ENCODE measurements at places on chromosomes 6 and 20.

GRCh38 chr20:4949833-4950178 lies 51.5 kb downstream of the SLC23A2 start:
- peak; percentile 40 for DNase-seq

DNA sequence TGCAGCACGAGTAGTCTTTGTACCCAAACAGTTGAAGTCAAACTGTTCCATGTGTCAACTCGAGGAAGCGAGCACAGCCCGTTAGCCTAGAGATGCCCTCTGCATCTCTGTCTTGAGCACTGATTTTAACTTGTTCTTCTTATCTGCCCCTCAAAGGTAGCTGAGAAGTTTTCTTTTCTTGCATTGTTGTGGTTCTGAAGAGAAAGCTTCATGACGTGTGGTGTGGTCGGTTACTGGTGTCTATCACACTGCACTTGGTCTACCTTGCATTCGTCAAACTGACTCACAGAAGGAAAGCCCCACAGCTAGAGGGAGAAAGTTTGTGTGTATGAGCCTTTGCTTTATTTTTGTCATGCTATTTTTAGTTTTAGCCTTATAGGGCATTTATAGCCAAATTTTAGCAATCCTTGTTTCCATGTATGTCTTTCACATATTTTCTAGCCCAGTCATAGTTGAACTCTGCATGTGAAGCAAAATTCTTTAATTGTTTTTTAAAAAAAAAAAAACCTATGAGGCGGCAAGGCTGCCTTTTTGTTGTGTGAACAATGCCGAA lies 115.1 kb downstream of the JAG1 start:
- peak; percentile 98 for DNase-seq

DNA sequence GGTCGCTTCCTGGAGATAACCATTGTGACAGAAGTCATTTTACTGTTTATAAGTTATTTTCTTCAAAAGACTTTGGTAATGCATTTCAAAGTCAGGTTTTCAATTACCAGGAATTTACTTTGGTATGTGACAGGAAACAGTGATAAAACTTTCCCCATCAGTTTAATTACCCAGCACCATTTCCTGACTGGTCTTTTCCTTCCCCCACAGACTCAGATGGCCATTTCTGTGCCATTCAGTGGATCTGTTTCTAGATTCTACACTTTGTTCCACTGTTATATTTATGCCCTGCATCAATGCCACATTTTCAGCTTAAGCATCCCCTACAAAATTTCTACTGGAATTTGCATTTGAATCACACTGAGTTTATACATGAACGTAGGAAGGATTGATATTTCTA lies 16.3 kb downstream of the RRBP1 start:
- no peak for DNase-seq

DNA sequence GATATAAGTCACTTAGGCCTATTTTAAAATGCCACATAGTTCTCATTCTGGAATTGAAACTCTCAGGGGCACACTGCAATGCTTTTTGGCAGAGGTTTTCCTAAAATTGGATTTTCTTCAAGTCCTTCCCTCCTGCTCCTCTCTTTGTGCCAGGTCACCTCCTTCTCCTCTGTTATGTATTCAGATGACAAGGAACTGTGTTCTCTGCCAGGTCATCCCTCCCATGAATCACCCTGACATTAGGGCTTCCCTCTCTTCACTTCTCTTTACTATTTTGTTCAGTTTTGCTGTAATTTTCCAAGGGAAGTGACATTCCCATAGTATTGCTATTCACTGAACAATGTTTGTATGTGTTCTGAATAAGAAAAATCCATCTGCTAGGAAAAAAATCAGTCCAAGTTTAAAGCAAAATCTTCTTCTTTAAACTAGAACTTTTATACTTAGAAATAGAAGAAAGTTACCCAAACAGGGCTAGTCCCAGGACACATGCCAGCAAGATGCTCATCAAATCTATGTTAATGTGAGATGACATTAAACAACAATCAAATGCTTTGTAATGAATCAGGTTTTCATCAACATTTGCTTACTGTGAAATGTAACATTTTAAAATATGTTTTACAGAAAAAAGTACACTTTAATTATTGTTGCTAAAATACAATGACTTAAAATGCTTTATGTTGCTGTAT lies 461.1 kb downstream of the MMUT start:
- peak; percentile 4 for DNase-seq

GRCh38 chr6:137133122-137133521 lies 40.3 kb downstream of the IL22RA2 start:
- no peak for DNase-seq

GRCh38 chr6:16243055-16243454 lies 4.7 kb downstream of the GMPR start:
- peak; percentile 33 for DNase-seq

GRCh38 chr6:137832110-137832509 lies 34.9 kb upstream of the TNFAIP3 start:
- DNase-seq = peak; percentile 94

- peak; percentile 71 for DNase-seq
Measured at GRCh38 chr6:43376551-43376981, 7.1 kb upstream of the ZNF318 start.

DNA sequence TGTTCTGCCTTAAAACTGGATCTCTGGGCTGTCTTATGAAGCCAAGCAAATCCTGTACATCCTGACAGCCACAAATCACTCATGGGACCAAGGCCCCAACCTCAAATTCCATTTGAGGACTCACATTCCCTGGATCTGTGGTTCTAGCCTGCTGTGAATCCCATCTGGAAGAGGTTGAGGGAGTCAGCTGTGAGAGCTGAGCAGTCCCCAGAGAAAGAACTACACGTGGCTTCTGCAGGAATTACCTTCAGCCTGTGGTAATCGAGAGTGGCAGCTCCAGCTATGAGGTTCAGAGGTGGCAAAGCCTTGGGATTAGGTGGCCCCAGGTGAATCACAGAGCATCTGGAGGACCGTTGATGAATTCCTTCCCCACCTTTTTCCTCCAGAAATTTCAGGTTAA lies 245.2 kb downstream of the SLC24A3 start:
- DNase-seq = no peak

GRCh38 chr20:62737271-62737811 lies 28.7 kb downstream of the NTSR1 start:
- DNase-seq = peak; percentile 13

- DNase-seq = no peak
Measured at GRCh38 chr20:7855545-7855944, 84.7 kb downstream of the HAO1 start.

DNA sequence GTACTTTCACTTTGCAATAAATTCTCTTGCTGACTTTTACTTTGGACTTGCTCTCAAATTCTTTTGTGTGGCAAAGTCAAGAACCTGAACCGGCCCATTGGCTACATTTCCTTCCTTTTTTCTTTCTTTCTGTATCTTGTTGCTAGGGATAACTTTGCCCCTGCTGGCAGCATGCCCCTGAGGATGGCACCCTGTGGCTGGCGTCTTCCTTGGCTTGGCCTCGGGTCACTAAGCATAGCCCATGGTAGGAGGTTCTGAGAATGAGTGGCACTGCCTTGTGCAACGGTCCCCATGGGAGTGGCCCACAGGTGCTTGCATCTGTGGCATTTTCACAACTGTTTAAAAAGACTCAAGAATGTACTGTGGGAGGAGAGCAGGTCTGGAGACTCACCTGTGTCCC lies 14.0 kb upstream of the HLA-F start:
- no peak for DNase-seq

GRCh38 chr6:136990242-136990578 lies 54.6 kb downstream of the IL20RA start:
- no peak for DNase-seq

DNA sequence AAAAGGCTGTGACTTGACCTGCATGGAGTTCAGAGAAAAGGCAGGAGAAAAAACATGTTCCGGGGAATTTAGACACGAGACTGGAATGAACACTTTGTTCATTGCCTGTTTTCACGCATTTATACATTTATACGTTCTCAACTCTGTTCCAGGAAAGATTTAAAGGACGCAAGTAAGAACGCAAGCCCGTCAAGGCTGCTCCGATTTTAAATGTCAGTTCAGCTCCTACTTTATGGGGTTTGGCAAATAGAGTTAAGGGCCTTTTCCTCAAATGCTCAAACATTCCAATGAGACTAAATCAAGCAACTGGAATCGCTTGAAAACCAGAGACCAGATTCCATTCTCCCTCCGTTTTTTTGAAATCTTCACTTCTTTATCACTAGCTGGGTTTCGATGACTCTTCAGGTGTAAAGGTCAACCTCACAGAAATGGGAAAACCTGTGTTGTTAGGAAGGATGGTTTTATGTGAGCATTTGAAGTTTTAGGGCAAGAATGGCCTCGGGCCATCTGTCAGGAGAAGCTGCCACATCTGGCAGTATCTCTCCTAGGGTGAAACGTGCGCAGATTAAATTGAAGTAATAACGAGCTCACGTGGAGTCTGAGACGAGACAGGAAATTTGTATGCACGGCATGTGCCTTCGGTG lies 24.9 kb downstream of the TTLL2 start:
- no peak for DNase-seq

- no peak for DNase-seq
Measured at GRCh38 chr6:12601881-12602280, 114.7 kb upstream of the PHACTR1 start.

DNA sequence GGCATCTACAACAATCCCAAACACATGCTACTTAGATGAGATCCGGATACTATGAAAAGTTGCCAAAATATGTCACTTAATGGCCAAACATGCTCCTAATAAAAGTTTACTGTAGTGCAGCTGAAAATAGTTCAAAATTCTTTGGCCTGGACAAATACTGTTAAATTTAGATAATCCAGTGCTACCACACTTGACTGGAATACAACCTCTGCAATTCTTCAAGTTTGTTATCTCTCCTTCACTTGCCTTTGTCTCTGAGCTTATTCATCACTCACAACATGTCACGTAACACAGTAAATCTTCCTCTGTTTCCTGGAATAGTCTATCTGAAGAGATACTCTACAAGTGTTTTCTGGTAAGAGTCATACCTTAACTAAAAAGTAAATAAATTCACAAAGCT lies 10.5 kb upstream of the PLN start:
- DNase-seq = peak; percentile 23

DNA sequence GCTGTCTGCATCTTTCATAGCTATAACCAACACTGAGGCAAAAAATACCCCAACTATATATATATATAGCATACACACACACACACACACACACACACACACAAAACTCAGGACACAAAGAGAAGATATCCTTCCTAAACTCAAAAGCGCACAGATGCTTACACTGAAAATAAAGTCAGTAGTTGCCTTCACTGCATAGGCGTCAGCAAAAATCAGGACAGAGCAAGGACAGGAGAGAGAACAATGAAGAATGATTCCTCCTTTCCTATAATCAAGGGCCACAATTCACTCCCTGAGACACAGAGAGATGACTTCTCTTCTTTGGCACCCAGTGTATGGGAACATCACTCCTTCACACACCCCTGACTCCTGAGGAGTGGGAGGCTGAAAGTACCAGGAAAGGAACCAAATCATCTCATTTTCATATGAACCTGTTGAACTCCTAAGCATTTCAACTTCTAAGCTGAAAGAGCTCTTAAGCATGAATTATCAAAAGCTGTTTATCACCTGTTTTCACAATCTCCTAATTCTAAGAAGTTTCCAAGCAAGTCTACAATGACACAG lies 141.4 kb downstream of the HIVEP2 start:
- no peak for DNase-seq

GRCh38 chr6:106247733-106248132 lies 77.8 kb downstream of the ATG5 start:
- DNase-seq = no peak

- no peak for DNase-seq
Measured at GRCh38 chr6:146127447-146128215, 98.8 kb downstream of the GRM1 start.

GRCh38 chr6:54315656-54316055 lies 7.4 kb downstream of the TINAG start:
- DNase-seq = no peak

- peak; percentile 1 for DNase-seq
Measured at GRCh38 chr6:132598473-132598872, 8.9 kb upstream of the TAAR5 start.

- DNase-seq = no peak
Measured at GRCh38 chr20:21101932-21102575, 4.1 kb downstream of the LINC00237 start.

- DNase-seq = no peak
Measured at GRCh38 chr20:40293740-40294139, 395.3 kb downstream of the MAFB start.

- DNase-seq = no peak
Measured at GRCh38 chr20:52975029-52975732, 3.0 kb downstream of the TSHZ2 start.

DNA sequence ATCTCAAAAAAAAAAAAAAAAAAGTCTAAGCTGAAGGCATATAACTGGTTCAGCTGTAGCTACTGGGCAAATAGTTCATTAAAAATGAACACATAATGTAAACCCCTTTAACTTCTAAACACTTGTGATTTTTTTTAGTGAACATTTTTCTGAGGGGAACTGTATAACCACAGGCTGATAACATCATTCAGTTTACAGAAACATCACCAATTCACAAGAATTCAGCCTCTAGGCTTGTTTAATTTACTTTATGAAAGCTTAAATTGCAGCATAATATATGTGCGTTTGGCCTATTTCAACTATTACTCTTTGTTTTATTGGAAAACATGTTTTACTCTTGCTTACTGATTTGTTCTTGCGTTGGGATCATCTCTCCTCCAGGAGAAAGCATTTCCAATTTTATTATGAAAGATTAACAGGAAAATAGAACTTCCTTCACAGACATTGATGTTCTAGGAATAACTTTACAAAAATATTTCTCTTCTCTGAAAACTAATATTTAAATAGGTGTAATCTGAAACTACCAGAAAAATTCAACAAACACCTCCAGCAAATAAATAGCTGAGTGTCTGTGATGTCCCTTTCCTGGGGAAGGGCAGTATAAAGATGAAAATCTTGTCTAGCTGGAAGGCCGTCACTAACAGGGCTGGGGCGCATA lies 284.5 kb downstream of the UST start:
- DNase-seq = peak; percentile 60

DNA sequence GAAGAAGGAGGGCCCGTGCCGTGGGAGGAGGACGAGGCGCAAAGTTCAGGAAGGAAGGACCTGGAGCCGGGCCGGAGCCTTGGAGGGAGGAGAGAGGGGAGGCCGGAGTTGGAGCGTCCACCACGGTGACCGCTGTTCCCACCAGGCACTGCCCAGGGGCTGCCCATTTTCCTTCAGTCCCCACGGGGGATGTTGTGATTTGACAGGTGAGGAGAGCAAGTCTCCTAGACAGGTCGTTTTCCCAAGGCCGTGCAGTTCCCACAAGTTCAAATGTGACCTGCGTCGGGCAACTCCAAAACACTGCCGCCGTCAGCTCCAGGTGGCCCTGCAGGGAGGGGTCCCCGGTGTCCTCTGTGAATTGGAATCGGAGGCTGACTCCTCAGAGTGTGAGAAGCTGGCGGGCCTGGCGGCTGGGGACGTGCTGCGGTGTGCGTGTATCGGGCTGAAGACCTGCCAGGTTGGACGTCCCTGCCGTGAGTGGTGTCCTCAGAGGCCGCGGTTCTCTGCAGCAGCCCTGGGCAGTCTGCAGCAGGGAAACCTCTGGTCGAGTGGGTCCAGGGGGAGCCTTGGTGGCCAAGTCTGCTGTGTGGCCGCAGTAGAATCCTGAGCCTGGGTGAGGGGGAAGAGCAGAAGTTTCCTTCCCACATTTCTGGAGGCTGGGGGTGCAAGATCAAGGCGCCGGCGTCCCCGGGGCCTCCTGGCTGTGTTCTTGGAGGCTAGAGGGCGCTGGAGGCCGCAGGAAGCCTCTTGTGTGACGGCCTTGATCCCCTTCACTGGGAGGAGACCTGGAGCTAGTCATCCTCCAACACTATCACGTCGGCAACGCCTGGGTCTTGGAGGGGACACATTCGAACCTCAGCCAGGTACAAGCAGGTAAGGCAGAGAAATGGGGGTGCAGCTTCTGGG lies 115.1 kb upstream of the FRMD1 start:
- no peak for DNase-seq
